Midbrain (tissue), 1 donor: ENCODE measurements at places on chromosomes 11 and 22.

GRCh38 chr11:2401436-2401984, 960 bp downstream of the TSSC4 start:
- DNase-seq, result no peak

DNA sequence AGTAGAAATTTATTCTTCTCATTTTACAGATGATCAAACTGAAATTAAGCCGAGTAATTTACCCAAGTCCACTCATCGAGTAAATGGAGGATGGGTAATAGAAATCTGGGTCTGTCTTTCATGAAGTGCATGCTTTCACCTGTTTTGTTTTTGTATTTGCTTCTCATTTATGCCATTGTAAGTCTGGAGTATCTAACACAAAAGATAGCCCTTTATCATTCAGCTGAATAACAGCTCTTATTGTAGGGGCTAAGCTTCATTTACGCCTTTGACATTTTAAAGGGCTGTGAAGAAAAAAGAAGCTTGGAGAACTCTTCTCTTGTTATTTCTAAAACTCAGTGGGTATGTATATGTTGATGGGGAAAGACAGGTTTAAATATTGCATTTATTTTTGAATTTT, 1196.2 kb upstream of the TENM4 start:
- DNase-seq, result no peak

- no peak for DNase-seq
Observed at GRCh38 chr11:72236083-72236697, 7.8 kb downstream of the PHOX2A start.

GRCh38 chr11:125542709-125543108, 26.6 kb upstream of the EI24 start:
- no peak for DNase-seq

- DNase-seq, result no peak
Observed at GRCh38 chr11:42049186-42049585, 589.7 kb upstream of the LRRC4C start.
